ENCODE measurements at places on chromosomes 3 and 15.

- no peak for DNase-seq
Measured at GRCh38 chr15:82176542-82176941, 86.0 kb downstream of the EFL1 start.

- no peak for DNase-seq
Measured at GRCh38 chr3:21447476-21448151, 303.4 kb downstream of the ZNF385D start.

GRCh38 chr3:120448756-120449155 is 2.0 kb downstream of the FSTL1 start:
- no peak for DNase-seq

GRCh38 chr3:57985176-57985983 is 22.8 kb upstream of the FLNB start:
- no peak for DNase-seq

Measured in T-cell (primary cell).